Naive thymus-derived CD8-positive, alpha-beta T cell (primary cell): ENCODE measurements at places on chromosomes 5 and 9. TPM values are rescaled to one million over a fixed set of nuclear protein-coding genes. Genes with fewer than 3 reads are reported as not detected.

The HTR4 gene
- total RNA-seq, result not detected

The TRIM7 gene
- 4.2 TPM for total RNA-seq

DNA sequence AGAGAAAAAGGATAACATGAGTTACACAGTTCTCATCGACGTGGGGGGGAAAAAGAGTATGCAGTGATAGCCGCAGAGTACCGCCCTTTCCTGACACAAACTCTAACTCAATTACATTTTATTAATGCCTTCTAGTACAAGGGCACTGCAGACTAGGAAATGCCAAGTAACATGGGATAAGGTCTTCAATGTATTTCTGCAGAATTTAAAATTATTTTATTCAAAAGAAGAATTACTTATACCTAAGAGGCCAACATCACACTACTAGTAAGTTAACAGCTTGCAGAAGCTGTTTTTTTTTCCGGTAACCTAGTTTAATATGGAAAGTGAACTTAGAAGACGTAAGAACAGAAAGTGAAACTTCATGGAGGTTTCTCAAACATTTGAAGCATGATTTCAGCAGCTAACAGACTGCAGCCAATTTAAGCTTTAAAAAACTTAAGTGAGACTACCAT is 3.9 kb downstream of the SETX start:
- H3K27ac ChIP-seq, result peak overlapping the region; percentile 58
- peaks cover 1% of the 10 kb centered on the region for H3K27me3 ChIP-seq
- DNase-seq, result no peak
- peaks cover 54% of the 10 kb centered on the region for H3K4me1 ChIP-seq

GRCh38 chr5:102211165-102211564 is 84.9 kb downstream of the SLCO4C1 start:
- H3K27ac ChIP-seq, result no peak overlapping the region
- no peak for DNase-seq
- no peaks in the 10 kb centered on the region for H3K4me1 ChIP-seq
- no peaks in the 10 kb centered on the region for H3K27me3 ChIP-seq
- H3K4me3 ChIP-seq, result no peak overlapping the region

- H3K27me3 ChIP-seq, result no peaks in the 10 kb centered on the region
- H3K36me3 ChIP-seq, result no peaks in the 10 kb centered on the region
- DNase-seq, result no peak
- no peak overlapping the region for H3K4me3 ChIP-seq
Measured at GRCh38 chr5:177477701-177478477, 4.5 kb upstream of the DBN1 start.

GRCh38 chr5:83718195-83718825 is 2.3 kb downstream of the HAPLN1 start:
- peaks cover 36% of the 10 kb centered on the region for H3K27me3 ChIP-seq
- DNase-seq, result no peak
- no peaks in the 10 kb centered on the region for H3K36me3 ChIP-seq
- H3K4me3 ChIP-seq, result no peak overlapping the region
- H3K27ac ChIP-seq, result no peak overlapping the region
